Fibroblast of mammary gland (primary cell): ENCODE measurements at places on chromosomes 11 and 22.

- no peak for DNase-seq
These were observed 15.0 kb upstream of the MN1 start for GRCh38 chr22:27816552-27816951.

- DNase-seq: no peak
These were observed 151.4 kb downstream of the BRD1 start for GRCh38 chr22:49676230-49676629.

- peak; percentile 15 for DNase-seq
These were observed 185.7 kb downstream of the BLID start for GRCh38 chr11:121930004-121930965.

GRCh38 chr11:13955971-13956421, 6.5 kb upstream of the SPON1 start:
- DNase-seq: peak; percentile 78

DNA sequence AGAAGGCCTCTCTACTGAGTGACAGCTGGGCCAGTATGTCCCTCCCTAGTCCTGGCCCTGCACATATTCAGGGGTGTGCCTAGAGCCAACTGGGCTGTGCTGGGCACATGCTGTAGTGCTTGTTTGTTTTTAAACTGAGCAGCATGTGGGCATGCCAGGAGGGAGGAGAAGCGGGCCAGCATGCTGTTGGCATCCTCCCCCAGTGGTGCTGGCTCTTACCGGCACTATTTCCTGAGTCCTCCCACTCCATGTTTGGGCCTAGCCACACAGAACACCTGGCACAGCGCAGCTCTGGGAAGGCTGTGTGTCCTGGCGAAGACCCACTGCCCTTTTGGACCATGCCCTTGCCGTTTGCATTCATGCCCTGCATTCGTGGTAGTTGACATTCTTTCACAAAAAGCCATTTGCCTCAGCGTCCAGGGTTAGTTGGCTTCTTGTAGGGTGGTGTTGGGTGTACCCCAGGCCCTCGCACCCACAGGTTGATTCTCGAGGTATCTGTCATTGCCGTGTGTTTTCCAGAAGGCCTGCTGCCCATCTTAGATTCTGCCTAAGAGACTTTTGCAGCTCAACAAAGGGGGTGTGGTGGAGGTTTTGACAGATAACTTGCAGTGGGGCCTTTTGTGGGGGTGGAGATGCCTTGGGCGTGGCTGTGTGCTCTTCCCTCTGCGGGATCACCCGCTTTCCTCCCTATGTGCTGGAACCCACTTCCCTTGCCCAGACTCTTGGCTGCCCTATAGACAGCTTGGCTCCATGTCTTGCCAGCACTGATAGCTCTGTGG, 13.6 kb downstream of the DGCR8 start:
- no peak for DNase-seq

DNA sequence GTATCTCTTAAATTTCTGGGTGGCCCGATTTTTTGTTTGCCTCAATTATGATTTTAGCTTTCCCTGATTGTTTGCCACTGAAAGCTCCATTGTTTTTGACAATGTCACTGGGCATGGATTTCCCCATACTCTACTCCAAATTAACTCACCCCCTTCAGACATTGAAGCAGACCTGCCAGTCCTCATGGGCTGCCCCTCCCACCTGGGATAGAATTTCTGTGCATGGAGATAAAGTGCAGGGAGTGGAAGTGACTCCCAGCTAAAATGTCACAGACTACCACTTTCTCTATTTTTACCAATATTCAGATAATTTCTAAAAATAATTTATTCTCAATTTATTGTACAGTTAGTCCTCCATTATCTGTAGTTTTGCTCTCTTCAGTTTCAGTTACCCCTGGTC, 79.1 kb upstream of the CLPB start:
- DNase-seq: no peak

DNA sequence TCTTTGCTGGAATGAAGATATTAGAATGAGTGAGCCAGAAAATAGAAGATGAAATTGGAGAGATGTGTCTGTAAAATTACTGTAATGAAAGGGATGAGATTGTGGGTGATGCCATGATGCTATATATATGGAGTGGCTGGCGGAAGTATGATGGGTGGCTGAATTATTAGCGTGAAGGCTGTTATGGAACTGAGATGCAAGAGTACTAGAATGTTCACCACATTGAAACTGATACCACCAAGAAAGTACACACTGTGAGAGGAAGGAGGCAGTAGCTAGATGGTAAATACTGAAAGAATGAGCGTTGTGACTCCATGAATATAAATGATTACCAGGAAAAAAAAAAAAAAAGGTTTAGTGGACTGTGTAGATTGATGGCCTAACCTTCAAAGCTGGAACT, 411.9 kb downstream of the CNTN5 start:
- DNase-seq: no peak

DNA sequence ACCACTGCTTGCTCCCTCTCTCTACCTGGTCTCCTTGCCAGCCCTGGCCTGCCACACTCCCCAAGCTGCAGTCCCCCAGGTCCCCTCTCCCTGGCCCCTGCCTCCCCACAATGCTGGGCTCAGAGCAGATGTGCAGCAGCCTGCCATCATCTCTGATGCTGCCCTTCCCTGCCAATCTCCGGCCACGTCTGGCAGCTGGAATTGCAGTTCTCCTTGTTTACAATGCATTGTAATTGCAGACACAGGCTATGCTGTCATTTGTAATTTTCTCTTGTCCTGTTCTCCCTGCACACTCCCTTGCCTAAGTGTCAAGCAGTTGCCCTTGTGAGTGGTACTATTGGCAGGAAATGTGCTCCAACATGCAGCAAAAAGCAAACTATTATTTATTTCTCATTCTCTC, 222.3 kb downstream of the NTM start:
- no peak for DNase-seq

DNA sequence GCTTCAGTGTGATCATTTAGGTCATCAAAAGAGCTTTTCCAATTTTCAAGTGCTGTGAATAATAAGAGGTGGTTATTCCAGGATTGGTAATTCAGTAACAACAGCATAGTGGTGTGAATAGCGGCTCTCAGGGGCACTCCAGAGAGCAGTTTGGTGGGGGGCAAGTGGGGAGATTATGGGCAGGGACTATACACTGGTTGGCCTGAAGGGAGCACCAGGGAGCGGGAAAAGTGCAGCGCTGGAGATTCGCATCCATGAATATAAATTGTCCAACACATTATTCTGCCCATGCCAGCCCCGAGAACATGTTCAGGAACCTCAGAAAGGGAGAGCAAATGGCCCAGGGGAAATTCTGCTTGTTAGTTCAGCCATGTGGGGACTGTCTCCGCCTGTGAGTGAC, 37.9 kb downstream of the OR6Q1 start:
- DNase-seq: no peak

- DNase-seq: peak; percentile 72
These were observed at the start of gene MISFA for GRCh38 chr11:18599739-18600230. TSS of gene MISFA (plus strand) at chr11:18599789. CDS start at chr11:18599929, 140 bp downstream.

- DNase-seq: no peak
These were observed 2.1 kb upstream of the CPT1A start for GRCh38 chr11:68843703-68844312.

GRCh38 chr11:122673701-122674100, 18.2 kb downstream of the UBASH3B start:
- peak; percentile 38 for DNase-seq

GRCh38 chr11:125941619-125942611, 3.9 kb upstream of the VSIG10L2 start:
- DNase-seq: peak; percentile 31

GRCh38 chr11:22795914-22796313, 33.7 kb downstream of the SVIP start:
- DNase-seq: no peak

DNA sequence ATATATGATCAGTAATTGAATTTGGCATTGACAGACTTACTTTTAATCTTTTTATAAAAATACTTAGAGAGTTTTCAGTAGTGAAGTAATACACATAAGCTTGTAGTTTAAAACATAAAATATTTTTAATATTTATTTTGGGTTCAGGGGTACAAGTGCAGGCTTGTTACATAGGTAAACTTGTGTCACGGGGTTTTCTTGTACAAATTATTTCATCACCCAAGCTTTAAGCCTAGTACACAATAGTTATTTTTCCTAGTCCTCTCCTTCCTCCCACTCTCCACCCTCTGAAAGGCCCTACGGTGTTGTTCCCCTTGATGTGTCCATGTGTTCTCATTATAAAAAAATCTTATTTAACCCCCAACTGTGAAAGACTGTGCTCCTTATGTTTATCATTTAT, 1397.8 kb upstream of the RAG2 start:
- DNase-seq: no peak

DNA sequence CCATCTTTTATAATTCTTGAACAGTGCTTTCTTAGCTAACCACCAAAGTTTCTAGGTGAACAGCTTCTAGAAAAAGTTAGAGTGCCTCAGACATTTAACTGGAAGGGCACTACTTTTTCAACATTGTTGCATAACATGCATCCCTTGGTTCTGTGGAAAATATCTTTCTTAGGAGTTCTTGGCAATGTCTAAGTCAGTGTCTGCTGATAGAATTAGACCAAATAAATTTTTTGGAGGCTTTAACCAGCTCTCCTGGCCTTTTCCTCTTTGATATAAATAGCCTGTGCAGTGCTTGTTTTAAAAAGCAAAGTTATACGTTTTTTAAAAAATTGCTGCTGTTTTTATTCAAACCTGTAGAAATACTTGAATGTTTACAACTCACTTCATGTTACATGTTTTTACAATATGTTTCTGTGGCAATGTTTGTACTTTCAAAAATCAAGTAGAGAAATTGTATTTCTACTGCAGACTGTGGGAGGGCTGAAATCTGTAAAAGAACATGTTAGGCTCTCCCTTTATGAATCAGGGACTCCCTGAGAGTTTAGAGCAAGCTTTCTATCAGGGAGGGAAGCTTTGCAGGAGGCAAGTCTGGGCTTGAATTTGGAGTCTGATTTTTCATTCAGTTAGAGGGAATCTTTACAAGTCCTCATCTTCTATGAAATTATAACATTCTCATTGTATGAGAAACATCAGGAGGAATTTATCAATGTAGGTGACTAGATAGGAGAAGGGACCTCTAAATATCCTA, 16.3 kb upstream of the PANX1 start:
- no peak for DNase-seq

DNA sequence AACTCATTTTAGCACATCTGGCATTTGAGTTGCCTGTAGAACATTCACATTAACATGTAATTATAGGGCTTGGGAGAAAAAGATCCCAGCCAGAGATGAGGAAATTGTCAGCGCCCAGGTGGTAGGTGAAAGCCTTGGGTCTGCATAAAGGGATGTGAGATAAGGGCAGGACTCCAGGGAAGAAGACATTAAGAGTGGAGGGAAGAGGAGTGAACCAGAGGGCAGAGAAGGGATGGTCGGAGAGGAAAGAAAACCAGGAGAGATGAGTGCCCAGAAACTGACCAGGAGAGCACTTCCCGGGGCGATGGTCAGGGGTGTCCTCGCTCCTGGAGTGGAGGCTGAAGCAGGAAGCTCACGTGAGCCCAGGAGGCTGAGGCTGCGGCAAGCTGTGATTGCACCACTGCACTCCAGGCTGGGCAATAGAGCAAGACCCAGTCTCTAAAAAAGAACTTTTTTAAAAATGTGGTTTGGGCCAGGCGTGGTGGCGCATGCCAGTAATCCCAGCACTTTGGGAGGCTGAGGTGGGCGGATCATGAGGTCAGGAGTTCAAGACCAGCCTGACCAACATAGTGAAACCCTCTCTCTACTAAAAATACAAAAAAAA, 20.3 kb upstream of the DGKZ start:
- DNase-seq: no peak

- DNase-seq: no peak
These were observed 760 bp downstream of the ZNRF3 start for GRCh38 chr22:28883917-28884746.

DNA sequence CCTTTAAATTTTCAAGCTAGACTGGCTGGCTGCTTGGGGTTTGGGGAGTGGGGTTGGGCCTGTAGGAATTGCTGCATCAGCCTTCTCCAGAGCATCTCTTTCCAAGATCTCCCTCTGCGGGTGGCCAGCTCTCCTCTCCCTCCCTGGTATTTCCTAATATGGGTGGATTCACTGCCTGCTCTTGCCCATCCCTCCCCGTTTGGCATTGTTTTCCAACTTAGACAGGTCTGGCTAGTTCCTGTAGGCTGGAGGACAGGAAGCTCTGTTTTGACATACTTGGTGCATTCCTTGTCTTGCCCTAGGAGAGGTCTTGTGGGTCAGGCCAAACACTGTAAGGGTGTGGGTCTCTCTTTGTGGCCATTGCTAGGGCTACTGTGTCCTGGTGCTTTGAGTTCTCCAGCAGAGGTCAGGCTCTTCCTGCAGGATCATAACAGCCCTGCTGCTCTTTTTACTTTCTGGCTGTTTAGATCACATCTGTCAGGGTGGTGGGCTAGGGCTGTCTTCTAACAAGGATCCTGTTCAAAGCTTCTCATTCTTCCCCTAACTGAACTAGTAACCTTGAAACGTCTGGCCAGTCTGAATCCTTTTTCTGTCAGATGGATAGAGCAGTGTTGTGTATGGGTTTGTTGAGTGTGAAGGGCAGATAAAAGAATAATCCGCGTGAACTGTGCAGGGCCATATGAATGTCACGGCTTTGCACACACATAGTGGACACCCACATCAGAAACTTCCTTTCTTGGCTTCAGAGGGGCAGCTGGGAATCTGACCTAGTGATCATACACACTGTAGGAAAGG, 18.3 kb upstream of the MICALL1 start:
- DNase-seq: peak; percentile 84

- no peak for DNase-seq
These were observed 24.1 kb downstream of the MS4A10 start for GRCh38 chr11:60809249-60809648.

DNA sequence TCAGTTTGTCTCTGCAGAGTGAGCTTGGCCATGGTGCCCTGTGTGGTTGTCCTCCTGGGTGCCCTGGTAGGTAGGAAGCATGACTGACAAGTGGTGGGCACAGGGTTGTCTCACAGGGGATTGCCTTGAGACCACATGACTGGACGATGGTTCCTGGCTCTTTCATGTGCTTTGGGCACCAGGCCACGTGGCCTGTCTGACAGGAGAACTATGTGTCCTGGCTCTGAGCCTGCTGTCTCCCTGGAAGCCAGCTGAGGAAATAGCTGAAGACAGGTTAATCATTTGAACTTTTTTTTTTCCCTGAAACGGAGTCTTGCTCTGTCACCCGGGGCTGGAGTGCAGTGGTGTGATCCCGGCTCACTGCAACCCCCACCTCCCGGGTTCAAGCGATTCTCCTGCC, 93.2 kb downstream of the LDLRAD3 start:
- peak; percentile 58 for DNase-seq

DNA sequence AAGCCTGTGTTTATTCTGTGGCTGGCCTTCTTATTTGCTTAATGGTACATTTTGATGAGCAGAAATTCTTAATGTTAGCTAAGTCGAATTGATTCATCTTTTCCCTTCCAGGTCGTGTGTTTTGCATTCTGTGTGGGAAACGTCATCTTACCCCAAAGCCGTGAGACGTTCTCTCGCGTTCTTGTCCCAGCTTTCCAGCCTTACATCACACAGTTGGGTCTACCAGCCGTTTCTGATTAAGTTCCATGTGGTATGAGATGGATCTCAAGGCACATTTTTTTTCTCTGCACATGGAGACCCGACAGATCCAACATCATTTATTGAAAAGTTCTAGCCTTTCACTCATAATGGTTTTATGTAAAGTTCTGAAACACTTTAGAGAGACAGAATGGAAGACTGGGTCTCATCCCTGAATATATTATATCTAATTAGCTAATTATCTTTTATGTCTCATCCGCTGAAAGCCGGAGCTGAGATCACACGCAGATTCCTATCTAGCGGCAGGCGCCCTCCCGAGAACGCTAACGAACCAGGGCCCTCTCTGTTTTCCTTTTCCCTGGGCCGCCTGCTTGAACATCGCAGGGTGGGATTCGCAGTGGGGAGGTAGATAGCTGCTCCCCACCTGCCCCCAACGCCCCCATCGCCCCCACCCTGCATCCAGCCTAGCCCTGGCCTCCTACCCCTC, 1162.2 kb downstream of the BRD1 start:
- no peak for DNase-seq

GRCh38 chr11:93573184-93573583, 30.0 kb upstream of the SMCO4 start:
- peak; percentile 5 for DNase-seq
